ENCODE measurements at places on chromosomes 6 and 20.

DNA sequence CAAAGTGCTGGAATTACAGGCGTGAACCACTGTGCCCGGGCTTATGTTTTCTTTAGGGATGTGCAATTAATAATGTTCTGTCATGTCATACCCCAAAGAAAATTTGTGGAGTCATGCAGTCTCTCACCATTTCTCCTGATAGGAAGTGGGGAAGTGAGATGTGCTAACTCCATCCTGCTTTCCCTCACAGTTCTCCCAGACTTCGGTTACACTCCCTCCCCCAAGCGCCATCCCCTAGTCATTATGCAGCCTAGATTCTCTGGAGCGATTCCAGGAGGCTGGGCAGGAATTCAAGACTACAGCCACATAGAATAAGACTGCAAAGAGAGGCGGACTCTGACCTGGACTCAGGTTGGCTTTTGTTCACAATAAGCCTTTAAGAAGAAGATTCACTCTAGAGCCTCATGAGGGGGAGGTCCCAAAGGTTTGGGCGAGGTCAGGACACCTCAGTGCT is 271.4 kb downstream of the ALDH8A1 start:
- no peak for DNase-seq

GRCh38 chr6:129709196-129709768 is 695 bp downstream of the ARHGAP18 start:
- no peak for DNase-seq

DNA sequence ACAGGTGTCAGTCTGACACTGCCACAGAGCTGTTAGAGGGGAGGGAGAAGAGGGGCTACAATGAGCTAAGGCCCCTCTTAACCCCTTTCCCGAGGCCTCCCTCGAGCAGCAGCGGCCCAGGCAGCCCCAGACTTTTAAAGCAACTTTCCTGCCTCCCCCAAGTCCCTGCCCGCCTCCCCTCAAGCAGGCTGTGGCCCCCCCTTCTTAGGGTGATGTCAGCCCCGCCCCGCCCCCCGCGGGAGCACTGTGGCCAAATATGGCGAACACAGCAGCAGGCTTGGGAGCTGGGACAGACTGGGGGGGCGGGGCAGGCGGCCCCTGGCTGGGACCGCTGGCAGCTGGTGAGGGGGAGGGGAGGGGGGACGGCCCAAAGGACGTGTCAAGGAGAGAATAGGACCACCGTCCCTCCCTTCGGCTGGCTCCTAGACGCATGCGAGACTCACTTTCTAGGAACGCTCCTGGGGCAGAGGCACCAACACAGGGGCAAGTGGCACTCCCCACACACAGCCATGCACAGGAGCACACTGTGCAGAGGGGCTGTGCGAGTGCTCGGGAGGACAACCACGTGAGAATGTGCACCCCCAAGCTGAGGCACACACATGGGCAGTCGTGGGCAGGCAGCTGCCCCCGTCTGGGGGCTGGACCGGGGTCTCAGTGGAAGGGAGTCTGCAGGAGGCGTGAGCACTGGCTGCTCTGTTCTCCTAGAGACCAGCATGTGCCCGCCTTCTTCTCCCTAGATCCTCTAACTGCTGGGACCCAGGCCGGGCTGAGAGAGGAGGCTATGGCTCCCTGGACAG is 6.7 kb downstream of the TEAD3 start:
- no peak for DNase-seq

- no peak for DNase-seq
Observed at GRCh38 chr20:11124849-11125505, 451.2 kb upstream of the JAG1 start.

- DNase-seq: no peak
Observed at GRCh38 chr6:53686355-53686940, 20.9 kb upstream of the KLHL31 start.

DNA sequence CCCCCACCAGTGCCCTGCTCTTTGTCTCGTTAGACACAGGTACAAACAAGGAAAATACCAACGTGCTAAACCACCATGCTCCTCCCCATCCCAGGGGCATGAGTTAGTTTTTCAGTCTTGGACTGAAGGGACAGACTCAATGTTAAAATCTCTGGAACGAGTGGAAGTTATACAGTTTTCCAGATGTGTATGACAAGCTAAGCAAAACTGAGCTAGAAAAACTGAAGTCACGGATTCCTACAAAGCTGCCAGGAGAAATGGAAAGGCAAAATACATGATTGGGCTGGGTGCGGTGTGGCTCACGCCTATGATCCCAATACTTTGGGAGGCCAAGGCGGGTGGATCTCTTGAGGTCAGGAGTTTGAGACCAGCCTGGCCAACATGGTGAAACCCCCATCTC is 34.3 kb upstream of the QKI start:
- no peak for DNase-seq

- no peak for DNase-seq
Observed at GRCh38 chr20:10716855-10717254, 43.1 kb upstream of the JAG1 start.

DNA sequence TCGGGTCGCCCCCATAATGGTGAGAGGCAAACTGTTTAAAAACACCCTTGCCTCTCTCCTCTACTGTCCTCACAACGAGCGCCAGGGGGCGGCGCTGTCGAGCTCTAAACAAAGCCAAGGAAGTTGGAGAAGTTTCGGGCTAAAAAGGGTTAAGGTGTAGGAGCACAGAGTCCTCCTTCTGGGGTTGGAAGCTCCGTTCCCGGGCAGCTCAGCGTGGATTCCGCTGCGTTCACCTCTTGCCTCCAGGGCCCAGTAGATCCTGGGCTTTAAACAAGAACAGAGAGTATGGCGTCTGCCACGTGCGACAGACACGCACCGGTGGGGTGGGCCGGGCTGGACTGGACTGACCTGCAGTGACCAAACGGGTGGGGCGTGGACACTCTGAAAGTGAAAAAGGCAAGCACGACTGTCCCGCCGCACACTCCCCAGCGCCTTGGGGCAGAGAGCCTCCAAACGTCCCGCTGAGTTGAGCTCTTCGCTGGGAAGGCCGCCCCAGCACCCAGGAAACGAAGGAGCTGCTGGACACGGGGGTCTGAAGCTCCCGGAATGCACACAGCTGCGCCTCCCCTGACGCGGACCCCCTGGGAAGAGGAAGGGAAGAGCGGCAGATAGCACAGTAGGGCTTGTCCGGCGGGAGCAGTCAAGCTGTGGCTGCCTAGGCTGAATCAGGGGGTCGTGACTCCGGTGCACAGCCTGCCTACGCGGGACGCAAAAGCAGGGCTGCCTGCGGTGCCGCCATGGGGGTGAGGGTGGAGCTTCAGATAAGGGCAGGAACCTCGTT is 1.6 kb upstream of the THBD start:
- no peak for DNase-seq

DNA sequence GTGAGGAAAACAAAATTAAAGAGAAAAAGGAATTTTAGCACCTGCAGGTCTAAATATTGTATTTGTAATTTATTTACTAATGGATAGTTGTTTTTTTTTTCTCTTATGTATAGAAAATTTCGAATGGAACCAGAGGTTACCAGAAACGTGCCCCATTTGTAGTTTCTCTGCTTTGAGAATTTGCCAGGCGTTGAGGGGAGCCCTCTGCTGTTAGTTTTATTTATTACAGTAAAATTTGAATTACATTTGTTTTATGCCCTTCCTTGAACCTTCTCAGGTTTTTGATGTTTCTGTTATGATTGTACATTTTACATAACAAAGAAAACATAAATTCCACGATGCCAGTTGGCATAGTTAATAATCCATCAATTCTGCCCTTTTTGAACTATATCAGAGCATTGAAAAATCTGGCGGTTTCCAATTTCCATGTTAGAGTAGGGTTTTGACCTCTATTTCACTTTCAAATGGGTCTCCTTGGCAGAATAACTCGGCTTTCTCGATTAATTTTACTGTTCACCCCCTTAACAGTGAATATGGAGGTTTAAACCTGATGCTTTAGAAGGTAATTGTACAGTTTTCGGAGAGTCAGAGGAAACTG is 35.1 kb upstream of the RFPL4B start:
- DNase-seq: no peak

DNA sequence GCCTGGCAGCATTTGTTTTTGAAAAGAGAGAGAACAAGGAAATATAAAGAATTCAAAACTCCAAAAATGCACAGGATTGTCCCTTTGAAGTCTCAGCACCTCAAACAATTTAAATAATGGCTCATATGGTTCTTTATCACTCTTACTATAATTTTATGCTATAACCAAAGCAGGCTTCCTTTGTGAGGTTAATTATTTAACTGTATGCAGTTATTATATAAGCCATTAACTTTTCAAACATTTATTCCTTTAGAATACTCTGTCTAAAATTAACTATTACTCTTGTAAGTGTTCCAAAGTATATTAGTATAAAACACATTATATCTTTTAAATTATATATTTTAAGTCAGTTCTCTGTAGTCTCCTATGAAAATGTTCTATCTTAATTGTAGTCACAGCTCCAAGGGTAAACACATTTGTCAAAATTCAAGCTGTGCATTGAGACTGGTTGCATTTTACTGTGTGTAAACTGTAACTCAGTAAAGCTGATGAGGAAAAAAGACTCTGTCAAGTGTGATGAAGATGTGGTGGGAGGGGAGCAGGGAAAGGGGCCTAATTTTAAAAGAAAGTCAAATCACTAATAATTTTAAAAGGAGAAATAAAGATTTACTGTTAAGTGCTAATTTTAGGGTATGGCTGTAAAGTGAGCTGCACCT is 20.0 kb upstream of the PLAGL1 start:
- DNase-seq: no peak

GRCh38 chr6:106553440-106553839 is 75.9 kb downstream of the RTN4IP1 start:
- DNase-seq: no peak

DNA sequence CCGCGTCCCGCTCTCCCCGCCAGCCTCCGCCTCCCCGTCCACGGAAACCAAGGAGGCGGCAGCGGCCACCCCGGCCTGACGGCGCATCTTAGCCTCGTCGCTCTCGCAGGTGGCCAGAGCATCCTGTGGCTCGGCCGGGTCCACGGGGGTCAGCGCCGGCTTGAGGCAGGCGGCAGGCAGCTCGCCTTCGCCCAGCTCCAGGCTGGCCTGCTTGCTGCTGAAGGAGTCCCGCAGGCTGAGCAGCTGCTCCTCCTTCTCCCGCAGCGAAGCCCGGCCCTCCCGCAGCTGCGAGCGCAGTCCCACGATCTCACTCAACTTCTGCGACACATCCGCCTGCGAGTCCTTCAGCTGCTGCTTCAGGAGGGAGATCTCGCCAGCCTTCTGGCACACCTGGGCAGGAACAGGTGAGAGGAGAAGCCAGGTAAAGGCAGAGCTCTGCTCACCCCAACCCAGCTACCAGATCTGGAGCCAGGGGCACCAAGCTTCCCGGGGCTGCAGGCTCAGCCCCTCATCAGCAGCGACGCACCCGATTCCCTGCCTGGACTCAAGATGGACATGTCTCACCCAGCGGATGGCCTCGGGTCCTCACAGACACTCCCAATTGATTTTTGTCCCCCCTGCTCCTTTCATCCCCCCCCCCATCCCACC is 5.2 kb upstream of the FASTKD5 start:
- no peak for DNase-seq

GRCh38 chr20:50674138-50674825 is 17.1 kb downstream of the RIPOR3 start:
- no peak for DNase-seq

- no peak for DNase-seq
Observed at GRCh38 chr6:115203381-115203780, 857.3 kb downstream of the FRK start.

GRCh38 chr6:63764318-63764916 is 128.8 kb downstream of the PHF3 start:
- DNase-seq: no peak

GRCh38 chr6:152368751-152369624 is 268.2 kb downstream of the SYNE1 start:
- DNase-seq: no peak

DNA sequence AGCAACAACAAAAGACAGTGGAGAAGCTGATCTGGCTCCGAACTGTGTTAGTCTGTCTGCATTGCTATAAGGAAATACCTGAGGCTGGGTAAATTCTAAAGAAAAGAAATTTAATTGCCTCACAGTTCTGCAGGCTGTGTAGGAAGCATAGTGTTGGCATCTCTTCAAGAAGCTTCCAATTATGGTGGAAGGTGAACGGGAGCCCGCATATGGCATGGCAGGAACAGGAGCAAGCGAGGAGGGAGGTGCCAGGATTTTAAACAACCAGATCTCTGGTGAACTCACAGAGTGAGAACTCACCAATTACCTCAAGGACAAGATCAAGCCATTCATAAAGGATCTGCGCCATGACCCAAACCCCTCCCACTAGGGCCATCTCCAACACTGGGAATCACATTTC is 293.5 kb downstream of the SMOC2 start:
- no peak for DNase-seq

GRCh38 chr6:122066200-122066599 is 333.3 kb upstream of the HSF2 start:
- no peak for DNase-seq

DNA sequence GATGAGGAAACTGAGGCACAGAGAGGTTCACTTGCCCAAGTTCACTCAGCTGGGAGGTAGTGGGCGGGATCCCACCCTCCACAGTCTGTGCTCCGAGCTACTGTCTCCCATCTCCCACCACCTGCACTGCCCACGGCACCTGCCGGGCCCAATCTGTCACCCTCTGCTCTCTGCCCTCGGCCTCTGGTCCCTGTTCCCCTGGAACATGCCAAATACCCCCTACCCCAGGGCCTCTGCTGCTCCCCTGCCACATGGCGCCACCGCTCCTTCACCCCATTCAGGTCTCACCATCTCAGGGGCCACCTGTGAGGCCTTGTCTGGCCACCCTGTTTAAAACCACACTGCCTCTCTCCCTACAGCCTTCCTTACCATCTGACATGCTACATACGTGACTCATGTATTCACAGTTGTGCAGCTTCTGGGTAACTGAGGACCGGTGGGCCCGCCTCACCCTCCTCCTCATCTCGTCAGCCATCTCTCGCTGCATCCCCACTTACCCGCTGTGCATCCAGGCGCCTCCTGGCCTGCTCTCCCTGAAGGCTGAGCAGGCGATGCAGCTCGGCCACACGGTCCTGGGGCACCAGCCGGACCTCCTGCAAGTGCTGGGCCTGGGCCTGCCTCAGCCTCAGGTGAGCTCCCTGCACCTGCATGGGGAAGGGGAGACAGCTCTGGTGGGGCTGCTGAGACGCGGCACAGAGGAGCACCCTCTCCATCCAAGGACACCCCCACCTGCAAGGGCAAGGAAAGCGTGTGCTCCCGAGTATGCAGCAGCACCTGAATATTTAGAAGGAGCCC is 50.6 kb downstream of the GINS1 start:
- no peak for DNase-seq

DNA sequence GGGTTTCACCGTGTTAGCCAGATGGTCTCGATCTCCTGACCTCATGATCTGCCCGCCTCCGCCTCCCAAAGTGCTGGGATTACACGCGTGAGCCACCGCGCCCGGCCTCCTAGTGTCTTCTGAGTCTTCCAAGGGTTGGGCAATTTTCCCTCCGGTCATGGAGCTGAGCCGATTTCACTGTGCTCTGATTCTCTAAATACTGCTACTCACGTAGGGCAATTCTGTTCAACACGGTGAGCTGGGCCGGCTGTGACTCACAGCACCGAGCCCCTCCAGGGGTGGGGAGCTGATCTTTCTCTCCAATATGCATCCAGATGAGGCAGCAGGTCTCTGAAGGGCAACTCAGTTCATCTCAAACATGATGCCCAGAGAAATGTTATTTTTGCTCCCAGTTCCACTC is 71.6 kb upstream of the CD93 start:
- DNase-seq: no peak

GRCh38 chr20:58494923-58495622 is 20.1 kb downstream of the APCDD1L start:
- no peak for DNase-seq
